ENCODE measurements at places on chromosomes 1 and 21.

- DNase-seq, result no peak
Observed at GRCh38 chr1:174451408-174451807, 3.6 kb downstream of the GPR52 start.

DNA sequence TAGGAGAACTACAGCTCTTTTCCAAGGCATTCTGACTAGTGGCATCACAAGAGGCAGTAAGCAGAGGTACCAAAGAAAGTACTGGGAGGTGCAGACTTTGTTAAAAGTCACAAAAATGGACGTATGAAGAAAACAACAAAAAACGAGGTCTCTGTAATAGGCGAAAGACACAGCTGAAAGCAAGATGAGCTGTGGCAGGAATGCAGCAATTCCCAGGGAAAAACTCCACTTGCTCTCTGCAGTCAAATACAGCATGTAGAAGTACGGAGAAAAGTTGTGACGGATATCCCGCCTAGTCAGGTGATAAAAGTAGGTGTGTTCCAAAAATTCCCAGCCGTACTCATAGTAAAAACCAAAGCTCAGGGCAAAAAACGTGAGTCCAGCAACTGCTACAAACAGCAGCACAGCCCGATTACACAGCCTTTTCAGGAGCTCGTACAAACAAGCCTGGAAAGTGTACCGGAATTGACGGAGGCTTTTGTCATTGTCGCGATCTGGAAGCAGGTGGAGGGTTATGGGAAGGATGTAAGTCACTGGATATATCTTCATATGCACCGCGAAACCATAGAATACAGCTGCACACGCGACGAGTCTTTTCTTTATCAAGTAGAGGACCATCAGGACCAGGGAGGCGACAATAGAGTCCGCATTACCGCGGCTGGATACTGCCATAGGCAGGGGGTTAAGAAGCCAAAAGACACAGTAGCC, 979 bp downstream of the PIGM start:
- DNase-seq, result peak; percentile 10

DNA sequence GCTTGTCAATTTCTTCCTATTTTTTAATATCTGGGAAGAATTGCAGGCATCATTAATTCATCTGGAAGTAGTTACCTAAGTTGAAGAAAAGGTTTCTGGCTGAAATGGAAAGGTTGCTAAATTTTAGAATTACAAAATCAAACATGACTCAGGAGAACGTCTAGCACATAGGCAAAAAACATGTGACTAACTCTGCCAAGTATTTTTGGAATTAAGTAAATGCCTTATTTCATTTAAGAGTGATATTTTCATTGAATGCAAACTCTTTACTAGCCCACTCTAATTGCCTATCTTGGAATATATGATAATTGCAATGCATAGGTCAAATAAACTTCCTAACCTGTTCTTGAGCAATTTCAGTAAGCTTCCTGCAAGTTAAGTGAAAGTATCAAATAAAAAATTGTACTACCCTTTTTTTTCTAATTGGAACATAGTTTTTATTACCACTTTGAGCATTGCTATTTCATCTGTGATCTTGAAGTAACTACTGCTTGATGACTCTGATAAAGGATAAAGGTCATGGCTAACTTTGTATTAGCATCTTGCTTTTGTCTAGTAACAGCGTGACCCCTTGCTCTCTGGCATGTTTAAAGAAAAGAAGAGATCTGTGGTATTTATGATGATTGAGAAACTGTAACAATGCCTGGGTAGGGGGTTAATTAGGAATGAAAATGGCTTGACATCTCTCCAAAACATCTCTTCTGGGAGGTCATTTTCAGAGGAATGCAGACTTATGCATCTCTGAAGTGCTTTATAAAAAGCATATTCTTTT, 208.3 kb upstream of the NCAM2 start:
- DNase-seq, result no peak

DNA sequence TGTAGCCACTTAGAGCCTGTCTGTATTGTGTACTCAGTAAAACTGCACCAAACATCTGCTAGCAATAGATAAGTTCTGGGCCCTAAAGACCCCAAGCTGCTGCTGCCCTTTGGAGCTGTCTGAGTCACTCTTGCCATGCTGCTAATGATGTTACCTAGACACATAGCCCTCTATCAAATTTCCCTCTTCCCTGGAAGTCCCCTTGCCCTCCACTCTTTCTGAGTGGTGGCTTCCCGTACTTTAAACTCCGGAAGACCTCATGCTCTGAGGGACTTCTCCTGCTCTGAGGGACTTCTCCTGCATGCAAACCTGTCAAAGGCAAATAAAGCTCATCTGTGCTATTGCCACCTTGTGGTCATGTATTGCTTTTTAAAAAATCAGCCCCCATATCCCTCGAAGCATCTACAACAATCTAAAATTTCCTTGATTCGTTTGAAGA, 34.0 kb downstream of the FH start:
- peak; percentile 24 for DNase-seq

DNA sequence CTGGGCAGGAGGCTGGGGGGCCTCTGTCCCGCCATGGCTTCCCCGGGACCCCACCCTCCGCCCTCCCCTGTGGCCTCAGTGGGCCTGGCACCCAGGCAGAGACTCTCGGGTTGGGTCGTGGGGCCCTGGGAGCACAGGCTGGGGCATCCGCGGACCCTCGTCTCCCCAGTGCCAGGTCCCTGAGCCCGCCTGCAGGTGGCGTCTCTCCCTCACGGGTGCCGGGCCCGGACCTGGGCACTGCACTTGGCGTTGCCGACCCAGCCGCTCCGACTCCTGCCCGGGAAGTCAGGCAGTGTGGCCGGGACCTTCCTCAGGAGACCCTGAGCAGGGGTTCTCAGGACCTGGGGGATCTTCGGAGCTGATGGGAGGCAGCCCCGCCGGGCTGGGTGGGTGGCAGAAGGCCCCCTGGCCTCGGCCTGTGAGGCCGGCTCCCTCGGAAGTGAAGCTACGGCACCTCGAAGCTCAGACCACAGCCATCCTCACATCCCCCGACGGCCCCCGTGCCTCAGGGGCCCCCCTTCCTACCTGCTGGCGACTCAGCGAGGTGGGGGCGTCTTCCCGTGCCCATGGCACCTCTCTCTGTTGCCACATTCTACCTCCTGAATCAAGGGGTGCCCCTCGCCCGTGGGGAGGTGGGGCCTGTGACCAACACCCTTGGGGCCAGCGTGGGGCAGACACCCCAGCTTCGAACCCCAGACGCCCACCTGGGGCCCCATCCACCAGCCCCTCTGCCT, 6.4 kb upstream of the C1orf159 start:
- DNase-seq, result peak; percentile 52

DNA sequence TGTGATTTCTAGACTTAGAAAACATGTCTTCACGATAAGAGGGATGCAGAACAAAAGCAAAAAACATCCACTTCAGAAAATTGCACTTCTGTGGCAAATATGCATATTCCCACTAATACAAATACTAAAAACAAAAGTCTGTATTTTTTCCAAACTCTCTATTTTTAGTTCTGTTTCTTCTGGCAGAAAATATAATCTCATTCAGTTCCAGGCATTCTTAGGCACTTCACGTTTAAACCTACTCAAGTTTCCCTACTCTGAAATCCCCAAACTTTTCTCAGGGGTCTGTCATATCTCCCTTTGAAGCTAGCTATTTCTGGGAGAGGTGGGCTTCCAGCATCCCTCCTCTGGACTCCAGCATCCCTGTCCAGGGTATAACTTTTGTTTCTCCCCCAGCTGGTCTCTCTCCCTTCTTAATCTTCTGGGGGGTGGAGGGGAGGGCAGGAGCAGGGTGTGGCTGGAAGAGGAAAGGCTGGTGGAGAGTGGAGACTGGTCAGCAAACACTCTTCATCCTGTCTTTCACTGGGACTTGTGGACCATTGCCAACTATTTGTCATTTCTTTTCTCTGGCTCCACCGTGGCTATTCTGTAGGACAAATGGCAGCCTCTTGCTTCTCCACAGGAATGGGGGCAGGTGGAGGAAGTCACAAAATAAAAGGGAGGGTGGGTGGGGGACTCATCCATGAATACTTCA, 19.6 kb upstream of the NCF2 start:
- no peak for DNase-seq

- peak; percentile 60 for DNase-seq
Observed at GRCh38 chr1:155910621-155911121, 478 bp downstream of the RIT1 start.

DNA sequence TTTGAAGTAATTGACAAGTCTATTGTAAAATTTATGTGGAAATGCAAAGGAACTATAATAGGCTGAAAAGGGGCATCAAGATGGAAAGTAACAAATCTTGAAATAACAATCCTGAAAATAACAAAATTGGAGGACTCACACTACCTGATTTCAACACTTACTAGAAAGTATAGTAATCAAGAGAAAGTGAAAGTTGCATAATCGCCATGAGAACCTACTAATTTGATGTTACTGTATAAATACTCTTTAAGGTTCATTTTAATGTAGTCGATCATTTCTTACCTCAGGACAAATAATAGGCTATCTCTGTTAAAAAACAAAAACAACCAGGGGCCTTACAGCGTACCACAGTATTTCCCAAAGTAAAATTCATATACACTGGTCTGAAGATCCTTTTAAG, 71.7 kb downstream of the EDEM3 start:
- no peak for DNase-seq

DNA sequence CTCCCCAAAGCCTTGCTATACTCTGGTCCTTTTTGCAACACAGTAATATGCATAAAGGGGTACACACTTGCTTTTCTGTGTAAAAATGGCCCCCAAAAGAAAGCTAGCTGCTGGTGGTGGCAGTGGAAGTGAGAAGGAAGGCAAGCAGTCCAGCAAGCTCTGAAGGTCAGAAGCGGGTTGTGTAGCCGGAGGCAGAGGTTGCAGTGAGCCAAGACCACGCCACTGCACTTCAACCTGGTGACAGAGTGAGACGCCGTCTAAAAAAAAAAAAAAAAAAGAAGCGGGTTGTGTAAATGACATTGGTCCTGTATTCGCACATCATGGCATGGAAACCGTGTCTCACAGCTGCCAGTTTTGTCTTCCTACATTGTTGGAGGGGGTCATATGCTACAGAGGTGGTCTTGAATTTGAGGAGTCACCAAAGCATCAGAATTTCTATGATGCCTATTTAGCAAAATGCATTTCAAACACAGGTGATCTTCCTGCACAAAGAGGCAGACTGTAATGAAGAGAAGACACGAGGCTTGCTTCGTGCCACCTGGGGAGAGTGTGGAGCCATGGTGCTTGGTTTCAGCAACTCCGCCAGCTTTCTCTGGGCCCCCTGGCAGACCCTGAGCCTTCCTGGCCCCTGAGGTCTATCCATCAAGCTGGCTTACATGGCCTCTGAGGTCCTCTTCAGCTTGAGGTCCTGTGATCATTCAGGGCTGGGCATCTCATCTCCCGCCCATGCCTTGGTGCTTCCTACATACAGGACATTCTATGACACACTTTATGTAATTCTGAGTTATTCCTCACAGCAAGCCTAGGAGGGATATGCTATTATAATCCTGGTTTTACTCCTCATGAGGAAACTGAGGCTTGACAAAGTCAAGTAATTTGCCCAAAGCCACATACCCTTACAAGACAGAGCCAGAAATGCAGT, 71.0 kb downstream of the TOMM20 start:
- no peak for DNase-seq

GRCh38 chr1:173266841-173267240, 59.7 kb upstream of the TNFSF4 start:
- DNase-seq, result no peak

Data from SK-N-DZ (cell line).